ENCODE measurements at places on chromosomes 2 and 18.
A peak's percentile ranks its signal among the peaks of the same experiment; 100 is the strongest.

DNA sequence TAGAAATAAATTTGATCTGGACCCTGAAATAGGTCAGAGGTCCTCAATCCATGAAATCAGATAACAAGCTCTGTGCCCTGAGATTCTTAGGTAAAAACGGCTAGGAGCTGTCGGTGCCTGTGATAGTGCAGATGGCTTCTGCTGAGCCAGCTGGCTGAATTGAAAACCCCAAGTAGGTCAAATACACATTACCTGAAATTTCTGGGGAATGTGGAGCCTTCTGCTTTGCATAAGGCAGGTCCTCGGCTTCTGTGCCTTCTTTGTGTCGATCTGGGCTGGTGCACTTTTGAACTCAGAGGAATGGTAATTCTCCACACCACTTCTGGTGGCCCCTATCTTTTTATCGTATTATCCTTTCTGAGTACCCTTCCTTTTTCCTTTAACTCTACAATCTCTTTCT is 66.6 kb downstream of the CNTNAP5 start:
- no peaks in the 10 kb centered on the region for H3K27me3 ChIP-seq
- no peaks in the 10 kb centered on the region for H3K4me1 ChIP-seq
- no peak for DNase-seq
- H3K36me3 ChIP-seq = no peaks in the 10 kb centered on the region
- H3K4me3 ChIP-seq = no peak overlapping the region
- no peak overlapping the region for H3K27ac ChIP-seq

DNA sequence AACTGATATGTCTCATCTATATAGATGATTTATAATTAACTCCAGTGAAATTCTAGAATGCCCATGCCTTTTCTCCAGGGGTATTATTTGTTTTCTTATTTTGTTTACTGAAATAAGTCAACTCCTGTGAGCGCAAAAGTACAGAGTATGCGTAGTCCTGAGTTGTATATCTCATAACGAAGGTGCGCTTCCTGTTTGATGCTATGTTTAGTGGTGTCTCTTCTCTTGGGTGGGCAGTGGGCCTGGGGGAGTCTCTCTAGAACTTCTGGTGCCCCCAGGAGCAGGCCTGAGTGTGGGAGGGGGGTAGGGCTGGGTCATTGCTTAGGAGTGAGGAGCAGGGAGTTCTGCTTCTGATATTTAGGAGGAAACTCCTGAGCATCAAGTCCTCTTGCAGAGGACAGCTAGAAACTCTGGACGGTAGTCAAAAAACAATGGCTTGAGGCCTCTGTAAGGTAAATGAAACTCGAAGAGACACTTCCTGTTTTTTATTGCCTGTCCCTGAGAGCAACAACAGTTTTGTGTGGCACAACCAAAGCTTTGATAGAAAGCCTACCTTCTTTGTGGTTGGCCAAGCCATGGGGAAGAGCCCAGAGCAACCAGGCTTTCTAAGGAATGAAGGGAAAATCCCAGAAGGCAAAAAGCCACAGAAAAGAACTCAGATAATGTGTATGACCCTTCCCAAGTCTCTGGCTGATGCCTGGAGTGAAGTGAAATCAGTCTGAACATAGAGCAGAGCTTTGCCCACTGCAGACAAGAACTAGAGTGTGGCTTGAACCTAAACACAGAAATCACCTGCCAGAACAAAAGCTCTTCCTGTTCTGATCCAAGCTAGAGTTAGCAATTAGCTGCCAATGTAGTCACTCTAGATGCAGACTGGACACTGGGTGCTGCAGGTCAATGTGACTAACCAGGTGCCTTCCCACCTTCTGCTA is 8.5 kb upstream of the SP140L start:
- peaks cover 5% of the 10 kb centered on the region for H3K36me3 ChIP-seq
- DNase-seq = no peak
- H3K4me1 ChIP-seq = peaks cover 6% of the 10 kb centered on the region
- no peak overlapping the region for H3K4me3 ChIP-seq

DNA sequence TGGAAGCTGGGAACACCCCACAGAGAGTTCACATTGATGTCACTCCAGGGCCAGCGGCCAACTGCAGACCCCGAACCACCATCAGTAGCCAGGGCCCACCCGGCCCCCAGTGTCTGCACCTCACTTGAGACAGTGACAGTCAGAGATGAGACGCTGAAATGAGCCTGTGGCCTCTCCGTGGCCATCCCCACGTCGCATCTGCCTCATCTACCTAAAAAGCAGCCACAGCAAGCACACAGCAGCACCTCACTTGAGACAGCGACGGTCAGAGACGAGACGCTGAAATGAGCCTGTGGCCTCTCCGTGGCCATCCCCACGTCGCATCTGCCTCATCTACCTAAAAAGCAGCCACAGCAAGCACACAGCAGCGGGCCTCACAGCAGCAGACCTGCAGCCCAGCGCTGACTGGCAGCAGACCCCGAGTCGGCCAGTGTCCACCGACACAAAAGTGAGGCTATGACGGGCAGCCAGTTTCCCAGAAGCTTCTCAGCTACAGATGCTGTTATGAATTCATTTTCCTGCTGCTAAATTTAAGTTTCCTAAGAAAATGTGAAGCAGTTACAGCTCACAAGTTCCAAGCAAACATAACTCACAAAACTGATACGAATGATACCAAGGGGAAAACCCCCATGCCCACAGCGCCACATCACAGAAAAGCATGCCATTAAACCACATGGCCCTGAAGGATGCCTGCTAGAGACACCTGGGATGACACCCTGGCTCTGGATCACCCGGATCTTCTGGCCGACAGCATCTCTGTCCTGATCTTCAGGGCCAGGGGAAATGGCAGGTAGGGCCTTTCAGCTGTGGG is 27.7 kb downstream of the SNORC start:
- no peak for DNase-seq
- H3K4me3 ChIP-seq = no peak overlapping the region
- H3K36me3 ChIP-seq = no peaks in the 10 kb centered on the region
- no peak overlapping the region for H3K27ac ChIP-seq
- H3K27me3 ChIP-seq = no peaks in the 10 kb centered on the region
- peaks cover 8% of the 10 kb centered on the region for H3K4me1 ChIP-seq

GRCh38 chr2:231960810-231961348 is 634 bp upstream of the DIS3L2 start:
- no peak for DNase-seq
- peaks cover 36% of the 10 kb centered on the region for H3K4me1 ChIP-seq
- H3K36me3 ChIP-seq = no peaks in the 10 kb centered on the region
- no peaks in the 10 kb centered on the region for H3K27me3 ChIP-seq

- H3K27ac ChIP-seq = no peak overlapping the region
- peaks cover 6% of the 10 kb centered on the region for H3K36me3 ChIP-seq
- no peaks in the 10 kb centered on the region for H3K27me3 ChIP-seq
These were observed 38.7 kb downstream of the MTCL1 start for GRCh38 chr18:8744038-8744437.

DNA sequence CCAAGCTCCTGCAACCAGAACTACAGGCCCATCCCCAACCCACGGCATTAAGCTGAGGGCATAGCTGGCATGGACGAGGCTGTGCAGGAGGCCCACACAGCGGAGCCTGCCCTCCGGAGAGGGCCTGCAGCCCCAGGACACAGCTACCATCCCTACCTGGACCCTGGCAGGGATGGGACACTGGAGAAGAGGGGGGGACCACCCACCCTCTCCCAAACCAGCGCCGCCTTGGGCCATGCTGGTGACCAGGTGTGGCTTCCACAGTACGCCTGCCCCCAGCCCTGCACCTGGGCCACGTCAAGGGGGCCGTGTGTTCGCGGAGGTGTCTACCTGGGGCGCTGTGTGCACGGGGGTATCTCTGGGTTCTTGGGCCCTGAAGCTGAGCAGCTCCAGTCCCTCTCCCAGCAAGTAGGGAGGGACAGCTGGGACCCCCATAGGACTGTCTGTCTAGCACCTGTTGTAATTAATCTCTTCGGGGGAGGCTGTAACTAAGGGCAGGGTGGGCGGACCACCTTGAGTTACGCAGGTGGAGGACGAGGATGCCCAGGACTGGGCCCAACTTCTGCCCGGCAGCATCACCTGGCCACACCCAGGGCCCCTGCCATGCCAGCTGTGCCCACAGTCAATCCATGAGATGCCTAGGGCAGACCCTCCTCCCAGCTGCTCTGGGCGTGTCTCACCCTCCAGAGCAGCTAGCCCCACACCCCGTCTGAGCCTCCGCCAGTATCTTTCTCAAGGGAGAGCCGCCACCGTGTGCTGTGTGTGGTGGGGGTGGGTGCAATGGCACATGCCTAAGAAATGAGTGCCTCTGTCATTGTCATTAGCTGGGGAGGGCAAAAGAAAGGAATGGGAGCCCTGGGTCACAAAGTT is 18.3 kb downstream of the HS6ST1 start:
- H3K4me3 ChIP-seq = no peak overlapping the region
- no peaks in the 10 kb centered on the region for H3K27me3 ChIP-seq
- no peak for DNase-seq
- H3K27ac ChIP-seq = peak overlapping the region; percentile 90
- H3K4me1 ChIP-seq = no peaks in the 10 kb centered on the region
- no peaks in the 10 kb centered on the region for H3K36me3 ChIP-seq

- peaks cover 10% of the 10 kb centered on the region for H3K4me1 ChIP-seq
- no peak overlapping the region for H3K4me3 ChIP-seq
- no peak overlapping the region for H3K27ac ChIP-seq
- peaks cover 16% of the 10 kb centered on the region for H3K36me3 ChIP-seq
- H3K27me3 ChIP-seq = no peaks in the 10 kb centered on the region
These were observed 21.0 kb downstream of the SPOPL start for GRCh38 chr2:138522556-138522955.

DNA sequence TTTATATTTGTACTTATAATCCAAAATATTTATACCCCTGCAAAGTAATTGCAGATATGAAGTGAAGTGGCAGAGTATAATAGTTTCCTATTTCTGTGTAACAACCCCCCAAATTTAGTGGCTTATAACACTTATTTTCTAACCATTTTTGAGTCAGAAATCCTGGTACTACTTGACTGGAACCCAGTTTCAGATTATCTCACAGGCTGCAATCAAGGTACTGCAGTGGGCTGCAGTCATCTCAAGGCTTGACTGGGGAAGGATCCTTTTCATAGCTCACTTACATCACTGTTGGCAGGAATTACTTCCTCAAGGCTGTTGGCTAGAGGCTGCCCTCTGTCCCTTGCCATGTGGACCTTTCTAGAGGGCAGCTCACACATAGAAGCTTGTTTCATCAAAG is 558.2 kb upstream of the PKDCC start:
- H3K27ac ChIP-seq = no peak overlapping the region
- no peaks in the 10 kb centered on the region for H3K4me1 ChIP-seq
- DNase-seq = no peak
- no peak overlapping the region for H3K4me3 ChIP-seq
- no peaks in the 10 kb centered on the region for H3K27me3 ChIP-seq

DNA sequence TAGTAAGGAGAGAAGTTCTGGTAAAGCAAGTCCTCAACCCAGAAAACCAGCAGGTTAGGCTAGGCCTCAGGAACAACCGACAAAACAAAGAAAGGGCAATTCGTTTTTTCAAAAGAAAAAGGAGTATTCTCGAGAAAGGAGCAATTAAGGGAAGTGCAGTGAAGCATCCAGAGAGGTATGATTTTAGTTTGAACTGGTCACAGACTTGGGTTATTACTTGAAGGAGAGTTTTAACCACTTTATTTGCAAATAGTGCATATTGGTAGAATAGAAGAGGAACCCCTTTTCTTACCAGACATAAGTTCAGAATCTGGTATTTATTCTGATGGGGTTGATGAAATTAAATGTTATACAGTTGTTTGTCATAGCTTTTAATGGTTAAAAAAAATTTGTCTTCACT is 110.0 kb upstream of the GCFC2 start:
- H3K36me3 ChIP-seq = no peaks in the 10 kb centered on the region
- DNase-seq = no peak
- no peak overlapping the region for H3K27ac ChIP-seq
- H3K27me3 ChIP-seq = no peaks in the 10 kb centered on the region

DNA sequence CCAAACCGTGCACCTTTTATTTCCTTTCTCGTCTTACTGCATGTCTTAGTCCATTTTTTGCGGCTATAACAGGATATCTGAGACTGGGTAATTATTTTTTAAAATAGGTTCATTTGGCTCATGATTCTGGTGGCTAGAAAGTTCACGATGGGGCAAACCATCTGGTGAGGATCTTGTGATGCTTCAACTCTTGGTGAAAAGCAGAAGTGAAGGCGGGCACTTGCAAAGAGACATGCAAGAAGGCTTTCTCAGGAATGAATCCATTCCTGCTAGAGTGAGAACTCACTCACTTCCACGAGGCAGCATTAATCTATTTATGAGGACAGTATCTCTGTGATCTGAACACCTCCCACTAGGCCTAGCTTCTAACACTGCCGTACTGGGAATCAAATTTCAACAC is 327.1 kb upstream of the RBMS1 start:
- no peaks in the 10 kb centered on the region for H3K4me1 ChIP-seq
- no peak overlapping the region for H3K27ac ChIP-seq
- H3K36me3 ChIP-seq = no peaks in the 10 kb centered on the region
- no peak overlapping the region for H3K4me3 ChIP-seq
- DNase-seq = no peak

- DNase-seq = no peak
- H3K36me3 ChIP-seq = no peaks in the 10 kb centered on the region
- no peaks in the 10 kb centered on the region for H3K4me1 ChIP-seq
- peak overlapping the region; percentile 30 for H3K4me3 ChIP-seq
- H3K27ac ChIP-seq = no peak overlapping the region
These were observed 852 bp upstream of the KCNH7 start for GRCh38 chr2:162839419-162839818.

DNA sequence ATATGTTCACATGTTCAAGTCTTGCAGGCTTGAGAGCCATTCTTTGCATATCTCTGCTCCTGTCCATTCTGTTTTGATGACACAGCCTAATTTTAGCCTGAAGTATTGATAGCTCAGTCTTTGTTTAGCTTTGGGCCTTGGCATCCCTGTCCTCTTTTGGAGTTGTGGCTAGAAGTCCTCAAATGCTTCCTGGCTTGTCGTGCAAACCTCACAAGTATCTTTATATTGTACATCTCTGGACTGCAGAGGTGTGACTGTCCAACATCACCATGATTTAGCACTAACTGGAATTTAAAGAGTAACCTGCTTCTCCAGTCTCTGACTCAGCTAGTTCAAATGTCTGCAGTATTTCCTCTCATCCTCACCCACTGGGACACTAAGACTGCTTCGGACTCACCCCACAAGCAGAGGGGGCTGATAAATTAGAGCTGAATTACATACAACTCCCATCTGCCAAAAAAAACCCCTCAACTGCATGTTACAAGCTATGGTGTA is 11.7 kb downstream of the PFN4 start:
- H3K27ac ChIP-seq = no peak overlapping the region
- no peaks in the 10 kb centered on the region for H3K36me3 ChIP-seq
- no peaks in the 10 kb centered on the region for H3K27me3 ChIP-seq
- H3K4me1 ChIP-seq = no peaks in the 10 kb centered on the region
- DNase-seq = no peak
- no peak overlapping the region for H3K4me3 ChIP-seq
